ENCODE measurements at places on chromosomes 16 and 17.

- no peak for DNase-seq
These were observed 7.9 kb upstream of the NAGPA start for GRCh38 chr16:5041600-5042133.

DNA sequence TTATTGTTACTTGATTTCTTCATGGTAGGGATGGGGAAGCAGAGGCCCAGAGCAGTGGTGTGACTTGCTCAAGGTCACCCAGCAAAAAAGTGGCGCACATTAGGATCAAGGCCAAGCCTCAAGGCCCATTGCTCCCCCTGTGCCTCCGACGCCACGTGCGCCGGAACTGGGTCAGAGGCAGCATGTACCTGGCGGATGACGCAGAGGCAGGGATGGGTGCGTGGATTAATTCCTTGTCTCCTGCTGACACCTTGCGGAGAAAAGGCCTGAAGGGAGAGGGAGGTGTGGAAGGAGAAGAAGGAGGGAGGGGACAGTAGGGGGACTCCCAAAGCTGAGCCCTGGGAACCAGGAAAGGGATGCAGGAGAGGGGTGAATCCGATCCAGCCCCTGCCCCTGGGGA is 18.5 kb downstream of the SBK1 start:
- no peak for DNase-seq

- no peak for DNase-seq
These were observed 7.2 kb downstream of the MRPL58 start for GRCh38 chr17:75019710-75020109.

DNA sequence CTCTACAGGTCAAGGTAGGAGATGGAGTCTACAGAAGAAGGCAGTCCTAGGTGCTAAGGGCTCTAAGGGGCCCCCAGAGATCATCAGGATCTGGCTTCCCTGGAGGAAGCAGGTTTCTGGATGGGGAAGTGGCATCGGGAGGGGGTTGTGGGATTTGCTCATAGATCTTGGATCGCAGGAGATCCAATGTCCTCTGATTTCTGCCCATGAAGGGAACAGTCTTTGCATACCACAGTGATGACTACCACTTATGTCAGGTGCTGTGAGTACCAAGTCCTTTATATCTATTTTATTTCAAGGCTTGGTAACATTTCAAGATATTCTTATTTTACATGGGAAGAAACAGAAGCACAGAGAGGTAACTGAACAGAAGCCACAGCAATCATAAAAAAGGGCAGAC is 164.0 kb downstream of the RGS9 start:
- DNase-seq, result no peak

- no peak for DNase-seq
These were observed 228.8 kb downstream of the C16orf78 start for GRCh38 chr16:49602201-49602975.

DNA sequence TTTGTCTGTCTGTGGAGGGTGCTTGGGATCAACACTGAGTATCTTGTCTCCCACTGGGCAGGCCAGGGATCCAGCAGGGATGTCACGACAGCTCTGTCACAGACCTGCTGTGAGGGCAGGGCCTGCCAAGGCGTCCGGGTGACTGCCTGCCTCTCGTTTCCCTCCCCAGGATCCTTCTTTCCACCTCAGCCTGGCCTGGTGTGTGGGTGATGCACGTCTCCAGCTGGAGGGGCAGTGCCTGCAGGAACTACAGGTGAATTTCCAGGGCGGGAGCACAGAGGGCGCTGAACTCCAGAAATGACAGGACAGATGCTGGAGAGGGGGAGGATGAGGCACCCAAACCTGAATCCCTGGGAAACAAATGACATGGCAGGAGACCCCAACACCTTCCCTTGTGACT is 6.8 kb upstream of the MMP15 start:
- DNase-seq, result no peak

DNA sequence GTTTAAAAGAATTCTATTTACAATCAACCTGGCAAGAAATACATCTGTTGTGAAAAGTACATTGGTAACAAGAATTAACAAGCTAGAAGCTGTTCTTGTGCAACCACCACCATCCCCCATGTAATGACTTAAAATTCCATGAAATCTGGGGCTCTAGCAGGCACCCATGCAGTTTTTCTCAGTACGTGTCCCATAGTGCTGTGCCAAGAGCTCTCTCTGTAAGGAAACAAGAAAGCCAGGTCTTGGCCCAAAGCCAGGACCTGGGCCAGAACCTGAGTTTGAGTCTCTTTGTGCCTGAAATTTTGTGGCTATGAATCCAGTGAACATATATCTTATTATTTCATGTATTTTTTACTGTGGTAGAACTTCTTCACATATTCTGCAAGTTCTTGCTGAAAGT is 46.6 kb downstream of the NUP93 start:
- DNase-seq, result no peak
